ENCODE measurements at places on chromosomes 13 and 19. TPM values are rescaled to one million over a fixed set of nuclear protein-coding genes. Genes with fewer than 3 reads are reported as not detected.

Gene CEACAM8
- total RNA-seq, result not detected

GRCh38 chr19:15284896-15285295 is 47.4 kb downstream of the BRD4 start:
- no peak for DNase-seq

- no peak for DNase-seq
Measured at GRCh38 chr13:25973576-25973975, 78.2 kb downstream of the SHISA2 start.

- peak; percentile 53 for DNase-seq
Measured at GRCh38 chr13:41345914-41346589, 35.0 kb downstream of the NAA16 start.

DNA sequence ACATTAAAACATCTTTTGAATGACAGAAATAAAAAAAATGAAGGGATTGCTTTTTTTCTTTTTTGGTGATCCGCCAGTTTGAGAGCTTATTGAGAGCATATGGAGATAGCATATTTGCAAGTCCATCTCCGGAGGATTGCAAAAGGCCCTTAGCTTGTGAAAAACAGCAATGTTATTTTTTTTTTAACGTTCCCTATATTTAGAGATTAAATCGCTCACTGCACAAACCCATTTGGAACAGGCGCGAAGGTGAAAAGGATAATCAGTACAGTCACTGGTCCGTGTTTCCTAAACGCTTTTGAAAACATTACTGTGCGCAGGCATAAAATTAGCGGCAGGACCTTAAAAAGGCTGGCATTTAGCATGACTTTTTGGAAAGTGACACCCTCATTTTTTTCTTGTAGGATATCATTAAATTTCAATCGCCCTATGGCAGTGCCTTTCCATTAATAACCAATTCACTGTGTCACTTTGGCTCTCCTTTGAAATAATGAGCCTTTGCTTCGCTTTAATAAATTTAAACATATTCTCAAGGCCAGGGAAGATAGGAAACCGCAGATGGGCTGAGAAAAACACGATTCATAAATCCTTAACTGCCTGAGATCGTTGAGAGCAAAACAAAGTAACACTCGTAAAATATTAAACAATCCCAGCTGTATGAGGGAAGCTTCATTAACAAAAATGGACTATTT is 342.2 kb downstream of the DACH1 start:
- peak; percentile 54 for DNase-seq

GRCh38 chr19:14361824-14362223 is 19.4 kb upstream of the ADGRE5 start:
- no peak for DNase-seq

DNA sequence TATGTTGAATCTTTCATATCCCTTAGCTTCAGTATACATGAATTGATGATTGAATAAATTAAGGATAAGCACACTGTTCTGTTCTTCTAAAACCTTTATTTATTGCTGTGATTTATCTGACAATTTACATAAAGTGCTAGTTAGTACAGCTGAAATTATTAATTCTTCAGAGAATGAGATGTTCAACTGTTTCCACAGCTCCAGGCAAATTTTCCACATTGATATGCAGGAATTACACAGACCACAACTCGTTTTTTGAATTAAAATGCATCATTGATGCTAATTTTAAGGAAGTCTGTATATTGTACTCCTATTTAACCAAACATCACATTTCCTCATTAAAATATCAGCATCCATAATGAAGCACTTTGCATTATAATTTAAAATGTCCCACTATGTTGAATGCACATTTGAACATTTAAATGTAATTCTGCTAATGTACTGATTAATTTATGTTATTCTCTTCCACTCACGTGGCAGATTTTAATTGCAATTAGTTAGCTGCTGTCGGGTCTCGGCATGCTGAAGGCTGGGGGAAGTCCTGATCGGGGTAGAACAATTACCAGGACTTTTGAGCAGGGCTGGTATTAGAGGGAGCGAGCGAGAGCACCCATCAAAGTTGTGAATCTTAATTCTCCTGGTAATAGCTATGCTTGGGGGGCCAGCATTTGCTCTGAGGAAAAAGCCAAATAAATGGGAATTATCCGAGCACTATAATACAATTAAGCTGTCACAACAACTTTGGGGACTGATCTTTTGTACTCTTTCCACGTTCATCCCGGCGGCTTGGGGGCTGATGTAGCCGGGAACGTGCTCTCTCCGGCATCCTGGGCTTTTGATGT is 136.7 kb upstream of the TMTC4 start:
- DNase-seq, result no peak

Data from fibroblast of lung (primary cell).